ENCODE measurements at places on chromosomes 1 and 21. TPM values are rescaled to one million over a fixed set of nuclear protein-coding genes. Genes with fewer than 3 reads are reported as not detected.
A peak's percentile ranks its signal among the peaks of the same experiment; 100 is the strongest.

DMRTA2 gene
- not detected for polyA plus RNA-seq

DNA sequence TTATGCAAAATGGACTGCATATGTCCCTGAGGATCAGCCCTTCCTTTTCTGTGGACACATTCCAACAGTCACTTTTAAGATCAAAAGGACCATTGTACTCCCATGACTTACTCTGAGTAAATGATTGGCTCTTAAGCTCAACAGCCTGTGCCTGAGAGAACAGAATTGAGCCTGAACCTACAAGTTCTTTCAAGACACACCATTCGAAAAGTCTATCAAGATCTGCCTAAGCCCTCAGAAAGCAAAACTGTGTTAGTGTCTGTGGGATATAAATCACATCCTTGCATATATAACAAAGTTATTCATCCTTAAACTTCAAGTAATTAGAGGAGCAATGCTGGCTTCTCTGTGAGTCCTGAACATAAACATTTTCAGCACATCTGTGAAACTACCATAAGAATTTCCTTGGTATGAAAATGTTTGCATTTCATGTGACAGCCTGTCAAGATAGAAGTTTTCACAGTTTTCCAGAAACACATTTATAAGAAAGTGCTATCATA, 41.6 kb downstream of the PCNX2 start:
- DNase-seq: no peak

SAMD11 gene
- 26.0 TPM for polyA plus RNA-seq

CLCA4 gene
- polyA plus RNA-seq: 0.23 TPM

- no peak for DNase-seq
Observed at GRCh38 chr1:173414136-173414535, 63.0 kb upstream of the PRDX6 start.

DNA sequence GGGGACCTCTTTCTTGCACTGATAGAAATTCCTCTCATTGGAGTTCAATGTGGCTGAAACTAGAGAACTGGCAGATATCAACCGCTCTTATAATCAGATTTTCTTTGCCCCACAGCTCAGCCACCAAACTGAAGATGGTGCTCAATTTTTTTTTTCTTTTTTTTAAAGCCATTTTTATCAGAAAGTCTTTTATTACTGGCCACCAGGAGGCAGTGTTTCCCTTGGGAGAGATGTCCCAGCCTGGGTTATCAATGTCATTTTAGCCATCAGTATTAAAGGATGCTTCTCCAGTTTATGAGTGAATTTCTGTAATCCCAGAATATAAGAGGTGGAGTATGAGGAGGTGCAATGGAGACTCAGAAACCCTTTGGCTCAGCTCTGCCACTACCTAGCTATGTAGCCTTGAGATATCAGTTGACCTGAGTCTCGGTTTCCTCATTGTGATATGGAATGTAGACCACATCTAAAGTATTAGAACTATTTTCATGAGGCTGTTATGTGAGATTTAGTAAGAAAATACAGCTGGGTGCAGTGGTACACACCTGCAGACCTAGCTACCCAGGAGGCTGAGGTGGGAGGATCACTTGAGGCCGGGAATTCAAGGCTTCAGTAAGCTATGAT, 27.6 kb downstream of the CD244 start:
- DNase-seq: no peak

NPPB gene
- polyA plus RNA-seq: not detected

DNA sequence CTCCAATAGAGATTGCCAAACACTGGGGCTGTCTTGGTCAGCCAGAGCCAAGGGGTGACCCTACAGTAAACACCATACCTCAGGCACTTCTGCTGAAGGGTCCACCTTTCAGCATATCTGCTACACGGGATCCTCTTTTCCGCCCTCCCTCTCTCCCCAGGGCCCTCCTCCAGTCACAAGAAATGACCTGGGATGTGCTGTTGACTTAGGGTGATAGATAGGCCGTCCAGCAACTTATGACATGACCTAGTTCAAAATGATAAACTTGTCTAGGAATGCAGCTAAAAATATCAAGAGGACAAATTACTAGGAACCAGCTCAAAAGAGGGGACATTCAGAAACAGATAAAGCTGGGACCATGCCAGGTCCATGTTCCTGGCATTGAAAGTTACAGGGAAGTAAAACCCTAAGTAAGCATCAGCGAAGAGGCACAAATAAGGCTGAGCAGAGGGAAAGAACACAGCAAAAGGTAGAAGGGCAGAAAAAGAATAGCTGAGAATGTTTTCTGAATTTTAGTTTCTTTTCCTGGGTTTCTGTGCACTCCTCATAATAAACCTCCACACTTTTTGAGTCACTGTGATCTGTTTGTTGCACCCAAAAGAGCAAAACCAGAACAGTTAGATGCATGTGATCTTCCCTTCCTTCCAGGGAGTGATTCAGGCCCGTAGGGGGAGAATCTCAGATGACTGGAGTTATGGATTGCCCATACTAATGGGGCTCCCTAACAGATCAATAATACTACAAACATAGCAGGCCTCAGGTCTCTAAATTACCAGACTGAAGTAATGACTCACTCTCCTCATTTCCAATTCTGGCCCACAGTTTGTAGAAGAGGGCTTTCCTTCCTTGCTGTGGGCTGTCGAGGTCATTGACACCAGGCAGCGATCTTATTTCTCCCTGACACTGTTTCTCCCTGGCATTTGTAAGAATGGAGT, 48.9 kb upstream of the F3 start:
- no peak for DNase-seq

GRCh38 chr1:200631375-200631774, 10.8 kb upstream of the KIF14 start:
- DNase-seq: no peak

GRCh38 chr21:26115305-26115704, 55.3 kb downstream of the APP start:
- DNase-seq: no peak

GRCh38 chr1:37764888-37765441, at the start of gene EPHA10:
EPHA10 (minus strand) TSS chr1:37765120; CDS start chr1:37765066, 54 bp downstream.
- DNase-seq: peak; percentile 66

PLCH2 gene
- 4.3 TPM for polyA plus RNA-seq

DNA sequence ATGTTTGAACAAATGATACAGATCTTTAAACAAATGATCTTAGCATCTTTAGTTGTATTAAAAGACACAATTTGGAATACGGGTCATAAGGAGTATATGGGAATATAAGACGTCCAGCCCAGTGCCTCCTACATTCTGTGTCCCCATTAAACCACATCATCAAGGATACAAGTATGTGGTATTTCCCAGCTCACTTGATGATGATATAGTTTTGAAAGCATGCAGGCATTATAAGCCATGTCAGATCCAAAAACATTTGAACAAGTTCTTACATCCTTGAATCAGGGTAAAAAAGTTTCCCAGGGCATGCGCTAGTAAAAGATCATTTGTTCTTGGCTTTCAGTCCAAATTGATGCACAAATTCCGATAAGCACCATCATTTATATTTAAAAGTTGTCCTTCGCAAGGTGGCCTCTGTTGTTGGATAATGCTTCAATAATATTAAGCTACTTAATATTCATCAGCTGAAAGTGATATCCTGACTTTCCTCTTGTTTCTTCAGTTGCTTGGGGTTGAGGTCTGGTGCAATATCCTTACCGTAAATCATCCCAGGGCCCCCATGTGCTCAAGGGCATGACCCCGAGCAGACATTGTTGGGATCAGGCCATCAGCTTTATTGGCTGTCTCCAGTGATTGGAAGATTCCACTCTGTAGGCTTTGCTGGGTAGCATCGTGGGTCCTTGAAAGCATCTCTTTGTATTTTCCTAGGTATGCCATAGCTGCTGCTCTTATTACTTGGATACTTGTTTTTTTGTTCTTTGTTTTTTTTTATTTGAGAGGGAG, 61.8 kb downstream of the CENPF start:
- no peak for DNase-seq

PTPN7 gene
- 1.9 TPM for polyA plus RNA-seq

DNA sequence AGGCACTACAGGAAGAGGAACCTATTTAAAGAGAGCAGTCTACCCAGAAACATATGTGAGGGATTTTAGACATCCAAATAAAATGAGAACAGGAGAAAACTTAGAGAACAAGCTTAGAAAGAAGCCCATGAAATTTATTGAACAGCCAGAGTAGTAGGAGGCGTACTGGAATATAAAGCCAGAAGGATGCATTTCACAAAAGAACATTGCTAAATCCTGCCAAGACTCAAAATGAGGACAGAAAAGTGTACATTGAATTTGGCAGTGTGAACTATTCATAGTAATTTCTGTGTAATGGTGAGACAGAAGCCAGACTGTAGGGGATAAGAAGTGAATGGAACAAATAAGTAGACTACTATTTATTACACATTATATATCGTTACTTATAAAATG, 22.5 kb downstream of the CEPT1 start:
- DNase-seq: no peak

DNA sequence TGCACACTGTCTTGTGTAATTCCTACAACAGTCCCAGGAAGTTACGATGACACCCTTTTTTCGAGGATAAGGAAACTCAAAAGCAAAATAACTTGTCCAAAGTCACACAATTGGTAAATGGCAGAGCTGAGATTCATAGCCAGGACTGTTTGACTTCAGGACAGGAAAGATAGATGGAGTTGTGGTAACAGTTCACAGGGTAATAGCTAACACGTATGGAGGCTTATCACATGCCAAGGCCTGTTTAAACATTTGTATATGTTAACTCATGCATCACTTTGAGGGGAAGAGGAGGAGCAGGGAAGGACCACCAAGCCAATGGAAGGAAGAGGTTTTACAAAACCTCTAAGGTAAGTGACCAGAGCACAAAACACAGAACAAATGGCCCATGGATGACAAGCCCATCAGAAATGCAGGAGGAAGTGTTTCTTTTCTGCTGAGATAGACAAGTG, 2.8 kb downstream of the DHCR24 start:
- no peak for DNase-seq

DNA sequence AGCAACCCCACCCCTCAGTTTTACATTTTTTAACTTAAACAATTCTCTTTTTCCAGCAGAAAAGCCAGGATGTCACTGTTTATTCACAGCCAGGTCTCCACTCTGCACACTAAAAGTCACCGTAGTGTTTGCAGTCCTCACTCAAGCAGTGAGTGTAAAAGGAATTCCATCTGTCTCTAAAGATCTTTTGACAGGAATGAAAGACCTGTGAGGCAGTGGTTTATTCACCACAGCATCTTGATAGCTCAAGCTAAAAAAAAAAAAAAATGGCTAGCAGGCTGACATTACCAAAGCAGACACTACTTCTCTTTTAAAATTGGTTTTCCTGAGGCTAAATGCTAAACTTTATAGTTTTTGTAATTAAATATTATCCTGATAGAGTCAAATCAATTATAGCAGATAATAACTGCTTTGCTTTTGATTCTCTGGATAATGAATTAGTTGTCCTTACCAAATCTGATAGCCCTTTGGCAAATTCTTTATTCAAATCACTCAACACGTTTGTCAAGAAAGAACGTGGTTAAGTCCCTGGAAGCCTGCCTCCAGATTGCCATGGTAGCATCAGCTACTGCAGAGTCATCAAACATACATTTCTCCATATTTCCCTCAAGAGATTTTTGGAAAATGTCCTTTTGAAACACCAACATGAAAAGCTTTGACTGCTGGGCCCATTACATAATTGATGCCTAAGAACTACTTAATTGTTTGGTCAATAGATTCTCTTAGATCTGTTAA, 22.2 kb upstream of the SLC5A9 start:
- DNase-seq: no peak

TMEM61 gene
- polyA plus RNA-seq: 0.29 TPM

- DNase-seq: no peak
Observed at GRCh38 chr21:26555540-26556146, 17.4 kb downstream of the CYYR1 start.

- DNase-seq: no peak
Observed at GRCh38 chr1:29029667-29030066, 94.0 kb downstream of the TMEM200B start.
